RKO (cell line): ENCODE measurements at places on chromosomes 5 and 9.

GRCh38 chr9:99773468-99774138 lies 48.1 kb upstream of the NR4A3 start:
- no peak for DNase-seq

- DNase-seq, result no peak
Measured at GRCh38 chr5:169895926-169896325, 84.4 kb downstream of the INSYN2B start.

DNA sequence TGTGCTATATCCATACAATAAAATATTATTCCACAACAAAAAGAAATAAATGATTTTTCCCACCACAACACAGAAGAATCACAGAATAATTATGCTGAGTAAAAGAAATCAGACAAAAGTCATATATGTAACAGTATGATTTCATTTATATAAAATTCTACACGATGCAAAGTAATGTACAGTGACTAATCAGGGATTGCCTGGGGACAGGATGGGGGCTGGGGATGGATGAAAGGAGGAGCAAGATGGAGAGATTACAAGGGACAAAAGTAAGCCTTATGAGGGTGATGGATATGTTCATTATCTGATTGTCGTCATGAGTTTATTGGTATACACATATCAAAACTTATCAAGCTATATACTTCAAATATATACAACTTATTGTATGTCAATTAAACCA lies 154.0 kb downstream of the FBN2 start:
- DNase-seq, result no peak

DNA sequence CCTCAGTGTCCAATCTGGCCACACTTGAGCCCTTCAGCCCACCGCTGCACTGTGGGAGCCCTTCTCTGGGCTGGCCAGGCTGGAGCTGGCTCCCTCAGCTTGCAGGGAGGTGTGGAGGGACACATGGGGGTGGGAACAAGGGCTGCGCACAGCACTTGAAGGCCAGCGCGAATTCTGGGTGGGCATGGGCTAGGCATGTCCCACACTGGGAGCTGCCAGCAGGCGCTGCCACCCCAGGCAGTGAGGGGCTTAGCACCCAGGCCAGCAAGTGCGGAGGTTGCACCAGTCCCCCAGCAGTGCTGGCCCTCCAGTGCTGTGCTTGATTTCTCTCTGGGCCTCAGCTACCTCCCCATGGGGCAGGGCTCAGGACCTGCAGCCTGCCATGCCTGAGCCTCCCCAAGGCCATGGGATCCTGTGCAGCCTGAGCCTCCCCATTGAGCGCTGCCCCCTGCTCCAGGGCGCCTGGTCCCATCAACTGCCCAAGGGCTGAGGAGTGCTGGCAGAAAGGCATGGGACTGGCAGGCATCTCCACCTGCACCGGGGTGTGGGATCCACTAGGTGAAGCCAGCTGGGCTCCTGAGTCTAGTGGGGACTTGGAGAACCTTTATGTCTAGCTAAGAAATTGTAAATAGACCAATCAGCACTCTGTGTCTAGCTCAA lies 148.2 kb downstream of the EMB start:
- DNase-seq, result no peak

DNA sequence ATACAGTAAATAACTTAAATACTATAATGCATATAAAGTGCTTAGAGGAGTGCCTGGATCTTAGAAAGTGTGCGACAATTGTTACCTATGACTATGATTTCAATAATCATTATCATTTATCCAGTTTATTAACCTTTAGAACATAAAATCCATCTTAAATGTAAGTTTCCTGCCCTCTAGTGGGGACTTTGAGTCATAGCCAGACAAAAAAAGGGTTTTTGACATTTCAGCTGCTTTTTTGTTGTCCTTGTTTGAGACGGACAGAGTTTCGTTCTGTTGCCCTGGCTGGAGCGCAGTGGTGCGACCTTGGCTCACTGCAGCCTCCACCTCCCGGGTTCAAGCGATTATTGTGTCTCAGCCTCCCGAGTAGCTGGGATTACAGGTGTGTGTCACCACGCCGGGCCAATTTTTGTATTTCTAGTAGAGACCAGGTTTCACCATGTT lies 9.7 kb upstream of the C9orf152 start:
- peak; percentile 70 for DNase-seq

DNA sequence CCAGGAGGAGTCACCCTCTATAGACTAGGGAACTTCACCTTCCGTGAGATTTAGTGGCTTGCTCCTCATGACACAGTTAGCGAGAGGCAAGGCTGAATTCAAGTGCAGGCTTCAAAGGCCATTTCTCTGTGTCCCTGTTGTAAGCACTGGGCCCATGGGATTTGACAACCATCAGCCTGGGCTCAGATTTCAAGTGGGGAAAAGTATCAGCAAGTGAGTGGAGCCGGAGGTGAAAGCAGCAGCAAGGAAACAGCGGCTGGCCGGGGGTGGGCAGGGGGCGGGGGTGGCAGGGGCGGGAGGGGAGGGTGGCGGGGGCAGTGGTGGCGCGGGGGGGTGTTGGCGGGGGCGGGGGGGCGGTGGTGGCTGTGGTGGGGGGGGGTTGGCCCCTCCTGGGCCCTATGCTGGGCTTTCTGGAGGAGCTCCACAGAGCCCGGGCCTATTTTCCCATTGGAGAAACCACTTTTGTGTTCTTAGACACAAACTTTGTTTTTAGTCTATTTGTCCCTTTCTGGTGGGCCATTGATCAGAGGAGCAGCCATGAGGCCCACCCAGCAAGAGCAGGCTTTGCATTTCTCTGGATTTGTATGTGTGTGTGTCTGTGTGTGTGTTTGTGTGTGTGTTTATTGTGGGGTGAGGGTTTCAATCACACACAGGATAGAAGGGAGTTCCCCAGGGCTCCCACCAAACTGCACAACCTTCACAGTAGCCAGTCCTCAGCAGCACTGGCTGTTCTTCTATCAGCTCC lies 165.4 kb upstream of the RAI14 start:
- no peak for DNase-seq

- no peak for DNase-seq
Measured at GRCh38 chr5:40017135-40017534, 592.4 kb upstream of the DAB2 start.

GRCh38 chr5:139712412-139712811 lies 64.3 kb downstream of the CXXC5 start:
- DNase-seq, result no peak
